ENCODE measurements at places on chromosomes 11 and 22.

DNA sequence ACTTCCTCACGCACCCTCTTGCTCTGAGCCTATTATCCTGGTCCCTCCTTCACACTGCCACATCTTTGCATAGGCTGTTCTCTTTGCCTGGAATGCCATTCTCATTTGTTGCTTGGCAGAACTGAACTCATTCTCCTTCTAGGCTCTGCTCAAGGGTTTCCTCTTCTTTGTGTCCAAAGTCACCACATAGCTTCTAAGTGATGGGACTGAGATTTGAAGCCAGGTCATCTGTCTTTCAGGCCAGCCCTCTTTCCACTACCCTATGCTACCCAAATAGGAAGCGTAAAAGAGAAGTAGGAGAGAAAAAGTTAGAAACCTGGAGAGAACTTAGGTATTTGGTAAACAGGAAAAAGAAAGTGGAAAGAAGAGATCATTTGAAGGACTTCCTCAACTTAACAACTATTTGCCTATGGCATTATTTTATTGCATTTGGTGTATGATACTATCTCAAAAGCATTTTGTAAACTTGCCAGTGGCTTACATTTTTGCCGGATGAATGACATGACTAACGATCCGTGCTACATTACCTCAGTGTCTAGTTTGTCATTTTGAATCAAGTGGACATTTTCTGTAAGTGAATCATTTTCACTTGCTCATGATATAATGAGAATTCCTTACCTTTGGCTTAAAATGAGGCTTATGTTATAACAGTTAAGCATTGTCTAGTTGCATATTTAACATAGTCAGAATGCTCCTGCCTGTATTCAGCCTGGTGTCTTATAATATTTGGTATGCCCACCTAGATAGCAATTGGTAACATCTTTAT is 18.5 kb downstream of the NF2 start:
- DNase-seq, result no peak

DNA sequence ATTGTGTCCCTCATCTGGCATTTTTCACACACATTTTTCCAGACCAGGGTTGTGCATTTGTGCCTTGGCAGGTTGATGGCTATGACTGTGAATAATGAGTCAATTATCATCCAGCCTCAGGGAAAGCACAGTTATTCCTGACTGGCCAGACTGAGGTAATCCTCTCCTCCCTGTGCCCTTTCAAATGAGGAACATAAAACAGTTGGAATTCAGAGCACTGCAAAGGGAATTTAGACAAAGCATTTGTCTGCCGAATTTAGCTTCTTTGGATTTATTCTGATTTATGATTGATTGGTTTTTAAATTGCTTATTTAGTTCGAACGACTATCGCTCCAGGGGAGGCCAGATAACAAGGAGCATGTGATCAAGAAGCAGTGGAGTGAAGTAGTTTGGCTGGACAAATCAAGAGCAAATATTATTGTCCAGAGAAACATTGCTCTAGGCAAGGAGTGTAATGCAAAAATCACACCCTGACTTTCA is 30.8 kb upstream of the RAG2 start:
- DNase-seq, result no peak

- no peak for DNase-seq
Measured at GRCh38 chr22:37018815-37019308, 385 bp downstream of the TST start.

GRCh38 chr22:20235389-20235991 is 32.6 kb downstream of the RTN4R start:
- no peak for DNase-seq

DNA sequence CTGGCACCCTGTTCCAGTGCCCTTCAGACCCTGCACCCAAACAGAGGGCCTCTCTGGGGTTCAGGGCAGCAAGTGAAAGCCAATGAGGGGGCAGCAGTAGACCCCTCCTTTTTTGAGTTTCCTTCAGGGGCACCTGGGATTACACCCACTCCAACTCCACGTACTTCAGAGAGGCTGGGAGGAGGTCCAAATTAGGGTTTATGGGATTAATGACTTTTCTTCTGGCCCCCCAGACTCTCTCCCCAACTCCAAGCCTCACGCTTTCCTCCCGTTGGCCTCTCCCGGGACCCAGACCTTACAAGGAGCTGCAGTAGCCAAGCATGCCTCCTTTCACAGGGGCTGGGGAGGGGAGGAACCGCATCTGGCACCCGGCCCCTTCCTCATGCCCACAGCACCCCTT is 101.7 kb downstream of the NECTIN1 start:
- no peak for DNase-seq

GRCh38 chr11:91296629-91297028 is 928.0 kb upstream of the FAT3 start:
- no peak for DNase-seq

DNA sequence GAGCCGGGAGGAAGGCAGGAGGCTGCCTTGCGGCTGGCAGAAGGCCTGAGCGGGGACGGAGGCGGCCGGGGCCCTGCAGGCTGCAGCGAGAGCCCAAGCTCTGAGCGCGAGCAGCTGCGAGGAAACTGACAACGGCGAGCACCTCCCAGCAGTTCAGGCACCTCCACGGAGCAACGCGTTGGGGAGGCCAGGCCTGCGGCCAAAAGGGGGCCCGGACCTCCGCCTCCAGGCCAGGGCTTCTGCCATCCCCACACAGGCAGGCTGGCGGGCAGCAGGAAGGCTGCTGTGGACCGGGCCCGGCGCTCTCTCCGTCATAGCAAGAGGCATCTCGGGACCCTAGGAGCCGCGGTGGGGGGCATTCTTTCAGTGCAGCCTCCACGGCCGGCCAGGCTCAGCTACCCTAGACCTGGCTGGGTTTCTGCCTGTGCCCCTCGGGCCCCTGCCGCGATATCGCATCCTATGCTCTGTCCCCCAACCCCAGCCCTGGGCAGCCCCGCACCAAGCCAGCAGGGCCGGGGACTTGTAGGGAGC is 22.9 kb upstream of the SLC22A12 start:
- DNase-seq, result no peak

DNA sequence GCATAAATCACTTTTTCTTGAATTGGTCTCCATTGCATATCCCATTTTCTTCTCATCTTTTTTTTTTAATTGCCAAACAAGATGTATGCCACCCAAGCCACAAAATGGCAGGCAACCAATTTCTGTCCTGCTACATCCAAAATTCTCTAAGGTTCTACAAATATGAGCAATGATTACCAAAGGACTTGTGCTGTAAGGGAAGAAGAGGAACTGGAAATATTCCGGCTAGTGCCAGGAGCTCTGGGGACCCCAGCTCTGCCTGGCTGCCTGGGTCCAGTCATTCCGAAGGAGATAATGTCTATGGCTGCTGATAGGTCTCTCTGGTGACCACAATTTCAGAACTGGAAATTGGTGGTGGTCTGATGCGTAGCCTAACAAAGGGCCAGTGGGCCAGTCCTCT is 17.1 kb upstream of the SNX32 start:
- no peak for DNase-seq

- no peak for DNase-seq
Measured at GRCh38 chr11:8347978-8348377, 84.3 kb upstream of the LMO1 start.

DNA sequence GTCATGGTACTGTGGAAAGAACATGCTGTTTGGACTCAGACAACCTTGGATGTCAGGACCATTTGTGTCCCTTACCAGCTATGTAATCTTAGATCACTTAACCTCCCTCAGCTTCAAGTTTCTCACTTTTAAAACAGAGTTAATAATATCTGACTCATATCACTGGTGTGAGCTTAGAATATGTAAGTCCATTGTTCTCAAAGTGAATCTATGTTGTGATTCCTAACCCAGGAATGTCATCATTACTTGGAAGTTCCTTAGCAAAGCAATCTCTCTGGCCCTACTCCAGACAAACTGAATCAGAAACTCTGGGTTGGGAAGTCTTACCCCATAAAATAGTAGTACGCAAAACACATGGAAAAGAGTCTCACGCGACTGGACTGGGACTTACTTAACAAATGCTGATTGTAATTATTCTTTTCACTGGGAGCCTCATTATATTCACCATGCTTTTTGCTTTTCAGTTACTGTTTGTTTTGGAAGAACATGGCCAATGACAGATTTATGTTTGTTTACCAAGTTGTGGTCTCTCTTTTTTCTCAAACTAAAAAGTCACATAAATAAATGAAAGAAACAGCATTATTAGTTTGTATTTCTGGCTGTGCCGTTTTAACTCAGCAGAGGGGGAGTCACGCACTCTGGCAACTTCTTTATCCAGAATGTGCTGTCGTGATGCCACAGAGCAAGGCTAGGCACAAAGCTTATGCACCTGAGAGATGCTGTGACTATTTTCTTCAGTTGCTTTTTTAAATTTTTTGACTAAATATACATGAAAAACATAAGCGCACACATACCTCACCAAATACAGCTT is 217.7 kb upstream of the CTSC start:
- no peak for DNase-seq

GRCh38 chr11:129236850-129237249 is 44.7 kb upstream of the ARHGAP32 start:
- no peak for DNase-seq

GRCh38 chr11:110433393-110434333 is 3.9 kb downstream of the FDX1 start:
- DNase-seq, result peak; percentile 30

GRCh38 chr11:47732271-47732670 is 17.1 kb upstream of the AGBL2 start:
- DNase-seq, result no peak

DNA sequence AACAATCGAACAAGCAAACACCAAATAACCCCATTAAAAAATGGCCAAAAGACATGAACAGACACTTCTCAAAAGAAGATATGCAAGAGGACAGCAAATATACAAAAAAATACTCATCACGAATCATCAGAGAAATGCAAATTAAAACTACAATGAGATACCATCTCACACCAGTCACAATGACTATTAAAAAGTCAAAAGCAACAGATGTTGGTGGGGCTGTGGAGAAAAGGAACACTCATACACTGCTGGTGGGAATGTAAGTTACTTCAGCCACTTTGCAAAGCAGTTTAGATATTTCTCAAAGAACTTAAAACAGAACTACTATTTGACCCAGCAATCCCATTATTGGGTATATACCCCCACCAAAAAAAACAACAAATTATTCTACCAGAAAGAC is 51.3 kb upstream of the FLI1 start:
- no peak for DNase-seq

DNA sequence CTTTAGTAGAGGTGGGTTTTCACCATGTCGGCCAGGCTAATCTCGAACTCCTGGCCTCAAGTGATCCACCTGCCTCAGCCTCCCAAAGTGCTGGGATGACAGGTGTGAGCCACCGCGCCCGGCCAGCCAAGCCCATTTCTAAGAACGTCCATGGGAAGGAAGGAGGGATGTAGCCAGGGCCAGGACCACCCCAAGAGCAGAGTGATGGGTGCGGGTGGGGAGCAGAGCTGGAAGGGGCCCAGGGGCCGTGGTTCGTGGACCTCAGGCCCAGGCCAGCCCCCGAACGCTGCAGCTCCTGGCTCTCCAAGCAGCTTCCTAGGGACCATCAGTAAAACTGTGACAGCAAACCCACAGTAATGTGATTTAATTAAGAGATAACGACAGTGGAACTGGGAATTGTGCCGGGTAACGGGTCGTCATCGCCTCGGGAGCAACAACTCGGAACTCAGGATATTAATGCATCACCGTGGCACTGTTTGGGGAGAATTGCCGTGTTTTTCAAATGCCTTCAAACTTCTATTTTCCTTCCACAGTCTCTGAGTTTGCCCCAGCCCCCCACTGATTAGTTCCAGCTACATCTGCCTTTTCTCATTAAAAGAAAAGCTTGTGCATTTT is 74.3 kb downstream of the BRD1 start:
- no peak for DNase-seq

DNA sequence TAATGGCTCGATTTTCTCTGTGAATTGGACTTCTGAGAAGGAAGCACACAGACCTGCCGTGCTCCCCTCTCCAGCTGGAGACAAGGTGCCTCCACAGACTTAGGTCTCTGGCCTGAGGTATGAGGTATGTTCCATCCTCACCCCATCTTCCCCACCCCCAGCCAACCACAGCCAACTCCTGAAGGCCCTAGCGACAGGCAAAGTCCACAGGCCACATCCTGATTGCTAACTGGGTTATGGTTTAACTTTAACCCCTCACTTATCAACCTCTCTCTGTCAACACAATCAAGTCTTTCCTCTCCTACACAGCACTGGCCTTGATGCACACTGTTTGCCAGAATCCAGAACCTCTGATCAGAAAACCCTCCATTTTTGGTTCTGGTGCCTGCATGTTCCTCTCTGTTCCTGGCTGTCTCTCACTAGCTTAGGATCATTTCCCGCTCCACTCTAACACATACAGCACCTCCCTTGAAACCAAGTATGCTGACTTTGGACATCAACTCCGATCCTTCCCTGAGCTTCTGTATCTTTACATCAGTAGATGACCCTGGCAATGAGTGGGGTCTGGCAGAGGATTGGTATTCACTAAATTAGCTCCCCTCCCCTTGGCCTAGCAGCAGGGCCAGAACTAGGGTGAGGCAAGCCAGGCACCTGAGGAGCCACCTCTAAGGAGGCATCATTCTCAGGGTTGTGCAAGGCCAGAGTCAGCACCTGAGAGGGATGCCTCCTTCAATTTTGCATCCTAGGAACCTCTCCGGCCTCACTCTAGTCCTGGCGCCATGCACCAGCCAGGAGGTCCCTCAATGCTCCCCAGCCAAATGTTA is 22.0 kb downstream of the JAML start:
- DNase-seq, result peak; percentile 69

DNA sequence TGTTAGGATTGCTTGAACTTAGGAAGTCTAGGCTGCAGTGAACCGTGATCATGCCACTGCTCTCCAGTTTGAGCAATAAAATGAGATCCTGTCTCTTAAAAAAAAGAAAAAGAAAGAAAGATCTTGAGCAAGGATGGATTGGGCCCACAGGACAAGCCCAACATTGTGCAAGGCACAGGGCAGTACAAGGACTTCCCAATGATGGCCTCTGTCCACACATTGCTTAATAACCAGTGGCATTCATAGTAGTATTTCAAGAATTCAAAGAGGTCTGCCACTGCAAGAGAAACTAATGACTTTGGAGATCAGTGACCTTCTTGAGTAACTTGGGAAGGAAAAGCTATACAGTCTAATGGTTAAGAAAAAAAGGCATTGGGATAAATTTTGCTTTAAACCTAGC is 44.6 kb downstream of the SEZ6L start:
- DNase-seq, result no peak

- DNase-seq, result no peak
Measured at GRCh38 chr22:30208631-30209603, 37.6 kb downstream of the LIF start.

DNA sequence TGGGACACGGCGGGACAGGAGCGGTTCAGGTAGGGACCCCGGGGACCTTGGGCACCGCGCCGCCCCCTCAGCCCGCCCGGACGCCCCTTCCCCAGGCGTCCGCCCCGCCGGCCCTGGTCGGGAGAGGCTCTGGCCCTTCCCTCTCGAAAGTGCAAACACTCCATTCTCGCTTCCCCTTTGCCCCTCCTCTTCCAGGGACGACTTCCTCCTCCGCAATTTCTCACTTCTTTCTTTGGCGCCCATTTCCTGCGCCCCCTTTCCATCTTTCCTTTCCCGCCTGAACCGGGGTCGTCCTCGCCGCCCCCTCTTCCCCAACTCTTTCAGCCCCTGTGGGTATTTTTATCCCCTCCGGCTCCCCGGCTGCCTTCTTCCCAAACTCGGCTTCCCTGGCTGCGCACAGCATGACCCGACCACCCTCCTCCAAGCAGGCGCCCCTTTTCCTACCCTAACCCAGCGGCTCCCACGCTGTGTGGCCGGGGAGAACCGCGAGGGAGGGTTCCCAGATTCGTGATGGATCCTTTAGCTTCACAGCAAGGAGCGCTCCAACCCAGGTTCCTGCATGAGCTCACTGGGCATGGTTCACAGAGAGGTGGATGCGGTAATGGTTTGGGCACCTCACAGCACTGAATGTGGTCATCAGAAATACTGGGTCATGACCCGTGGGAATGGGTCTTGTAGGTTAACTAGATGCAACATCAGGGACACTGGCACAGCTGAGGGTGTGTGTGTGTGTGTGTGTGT is 689 bp downstream of the RAB39A start:
- DNase-seq, result peak; percentile 4

GRCh38 chr11:57776031-57776521 is 14.5 kb downstream of the CTNND1 start:
- DNase-seq, result no peak
